Stimulated activated CD8-positive, alpha-beta memory T cell treated with anti-CD3 and anti-CD28 coated beads, Interleukin-4, amount 100 ng/mL, for 48 hours (primary cell): ENCODE measurements at places on chromosomes 7 and 10.

GRCh38 chr7:107076781-107077698 is 32.5 kb downstream of the PRKAR2B start:
- no peak for DNase-seq

DNA sequence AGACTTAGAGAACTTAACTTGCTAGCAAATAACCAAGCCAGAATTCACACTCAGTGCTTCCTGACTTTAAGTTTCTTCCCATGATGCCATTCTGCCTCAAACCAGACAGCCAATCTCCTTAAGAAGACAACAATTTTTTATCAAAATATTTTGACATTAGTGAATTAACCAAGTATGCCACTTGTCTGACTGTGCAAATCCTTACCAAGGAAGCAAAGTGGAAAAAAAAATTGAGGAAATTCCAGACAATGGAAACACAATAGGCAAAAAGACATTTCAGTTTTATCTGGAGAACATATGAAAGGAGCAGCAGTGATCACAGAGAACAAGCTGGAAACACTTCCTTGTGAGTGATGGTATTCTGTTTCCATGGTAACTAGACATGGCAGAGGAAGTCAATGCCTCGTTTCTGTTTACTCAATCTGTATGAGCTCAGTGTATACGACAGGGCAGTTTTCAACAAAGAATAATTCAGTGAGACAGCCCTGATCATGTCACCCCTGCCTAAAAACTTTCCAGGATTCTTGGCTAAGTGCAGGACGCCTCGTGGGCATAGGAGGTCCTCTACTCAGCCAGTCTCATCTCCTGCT is 114.2 kb downstream of the DYNC1I1 start:
- no peak for DNase-seq

- DNase-seq, result no peak
Measured at GRCh38 chr10:25768167-25768566, 165.9 kb upstream of the MYO3A start.

DNA sequence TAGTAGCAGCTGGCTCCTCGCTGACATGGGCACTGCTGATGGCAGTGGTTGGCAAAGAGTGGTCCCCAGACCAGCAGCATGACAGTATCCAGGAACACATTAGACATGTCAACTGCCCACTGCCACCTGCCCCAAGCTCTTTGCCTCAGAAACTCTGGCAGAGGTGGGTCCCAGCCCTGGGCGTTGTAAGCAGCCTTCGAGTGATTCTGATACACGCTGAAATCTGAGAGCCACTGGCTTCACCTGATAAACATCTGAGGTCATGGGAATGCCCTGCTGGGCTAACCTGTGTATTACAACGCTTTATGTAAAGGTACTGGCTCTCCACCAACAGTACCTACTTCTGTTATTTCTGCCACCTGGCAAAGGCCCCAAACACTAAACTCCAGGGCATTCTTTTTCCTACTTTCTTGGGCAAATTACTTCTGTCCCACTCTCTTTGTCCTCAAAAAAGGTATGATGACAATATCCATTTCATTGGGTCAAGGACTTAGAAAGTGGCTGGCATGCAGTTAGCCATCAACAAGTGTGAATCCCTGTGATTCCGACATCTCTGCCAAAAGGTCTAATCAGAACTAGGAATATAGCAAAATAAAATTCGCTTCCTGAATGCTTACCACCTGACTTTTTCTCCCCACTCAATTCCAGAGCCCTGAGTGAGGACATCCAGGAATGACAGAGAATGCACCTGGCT is 9.2 kb downstream of the SGMS1 start:
- no peak for DNase-seq

DNA sequence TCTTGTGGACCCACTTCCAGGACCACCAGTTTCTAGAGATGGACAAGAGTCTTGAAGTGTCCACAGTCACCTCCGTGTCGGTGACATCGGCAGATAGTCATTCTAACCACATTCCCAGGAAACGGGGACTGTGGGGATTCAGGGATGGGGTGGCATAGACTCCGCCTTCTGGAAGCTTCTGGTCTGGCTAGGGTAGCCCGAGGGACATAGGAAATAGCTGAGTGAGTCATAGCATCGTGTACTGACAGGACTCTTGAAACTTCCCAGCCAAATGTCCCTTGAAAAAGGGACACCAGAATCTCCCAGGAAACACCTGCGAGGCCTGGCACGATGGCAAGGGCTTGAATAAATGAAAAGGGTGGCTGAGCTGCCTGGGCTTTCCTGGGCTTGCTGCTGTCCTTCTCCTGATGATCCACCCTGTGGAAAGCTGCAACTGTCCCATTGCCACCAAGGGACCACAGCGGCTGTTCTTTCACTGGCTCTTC is 84.1 kb upstream of the LRRC4 start:
- no peak for DNase-seq

GRCh38 chr10:61821153-61821552 is 80.3 kb upstream of the ARID5B start:
- DNase-seq, result no peak

DNA sequence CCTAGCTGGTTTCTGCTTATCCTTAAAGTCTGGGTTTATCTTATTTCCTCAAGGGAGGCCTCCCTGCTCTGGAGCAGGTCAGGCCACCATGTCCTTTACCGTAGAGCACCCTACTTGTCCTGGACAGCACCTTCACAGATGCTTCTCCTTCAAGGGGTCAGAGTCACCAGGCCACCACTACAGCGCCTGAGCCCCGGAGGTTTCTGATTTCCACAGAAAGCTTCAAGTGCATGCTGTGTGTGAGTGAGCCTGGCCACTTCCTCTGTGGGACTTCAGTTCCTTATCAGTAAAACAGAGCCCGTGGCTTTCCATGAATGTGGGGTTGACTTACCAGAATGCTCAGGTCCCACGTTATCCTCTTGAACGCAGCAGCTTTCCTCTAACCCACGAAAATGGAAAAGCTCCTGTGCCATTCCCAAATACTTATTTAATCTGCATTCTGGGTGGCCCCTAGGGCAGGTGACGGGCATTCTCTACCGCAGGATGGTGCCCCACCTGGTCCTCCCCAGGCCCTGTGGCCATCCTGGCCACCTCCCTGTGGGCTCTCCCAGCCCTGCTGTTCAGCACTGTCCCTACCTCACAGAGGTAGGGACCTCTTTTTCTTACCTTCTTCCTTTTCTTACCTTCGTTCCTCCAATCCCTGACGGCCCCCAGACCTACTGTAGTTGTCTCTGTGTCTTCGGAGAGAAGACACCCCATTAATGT is 1.4 kb upstream of the DOCK1 start:
- DNase-seq, result no peak

DNA sequence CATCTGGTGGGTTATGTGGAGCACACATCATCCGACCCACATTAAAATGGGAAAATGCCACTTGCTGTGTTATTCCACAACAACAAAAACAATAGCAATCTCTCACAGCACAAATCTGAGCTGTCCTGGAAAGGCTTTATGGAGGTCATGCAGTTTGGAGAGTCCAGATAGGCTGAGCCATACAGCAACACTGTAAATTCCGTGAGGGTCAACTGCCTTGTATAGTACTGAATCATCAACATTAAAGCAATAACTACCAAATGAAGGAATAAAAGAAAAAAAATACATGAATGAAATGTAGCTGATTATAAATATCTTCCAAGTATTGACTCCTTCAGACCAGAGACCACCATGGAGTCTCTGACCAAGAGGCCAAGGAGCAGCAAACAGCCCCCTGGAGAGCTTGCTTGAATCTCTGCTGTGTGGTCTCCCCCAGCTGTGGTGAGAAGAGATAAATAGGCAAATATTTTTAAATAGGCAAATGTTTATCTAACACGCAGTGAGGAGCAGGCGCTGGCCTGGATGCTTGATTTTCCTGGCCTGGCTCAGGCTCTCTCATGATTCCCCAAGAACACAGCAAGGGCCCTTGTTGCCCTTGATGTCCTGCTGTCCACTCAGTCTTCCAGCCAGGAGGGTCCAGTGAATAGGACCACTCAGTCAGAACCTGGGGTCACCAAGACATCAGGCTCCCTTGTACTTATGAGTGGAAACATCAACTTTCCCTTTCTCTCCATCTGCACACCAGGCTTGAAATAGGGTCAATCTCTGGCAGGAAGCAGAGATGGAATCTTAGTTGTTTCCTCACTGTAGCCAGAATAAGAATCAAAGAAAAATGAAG is 1021.3 kb downstream of the XPNPEP1 start:
- DNase-seq, result no peak
